ENCODE measurements at places on chromosomes 5 and 9.
A peak's percentile ranks its signal among the peaks of the same experiment; 100 is the strongest.

DNA sequence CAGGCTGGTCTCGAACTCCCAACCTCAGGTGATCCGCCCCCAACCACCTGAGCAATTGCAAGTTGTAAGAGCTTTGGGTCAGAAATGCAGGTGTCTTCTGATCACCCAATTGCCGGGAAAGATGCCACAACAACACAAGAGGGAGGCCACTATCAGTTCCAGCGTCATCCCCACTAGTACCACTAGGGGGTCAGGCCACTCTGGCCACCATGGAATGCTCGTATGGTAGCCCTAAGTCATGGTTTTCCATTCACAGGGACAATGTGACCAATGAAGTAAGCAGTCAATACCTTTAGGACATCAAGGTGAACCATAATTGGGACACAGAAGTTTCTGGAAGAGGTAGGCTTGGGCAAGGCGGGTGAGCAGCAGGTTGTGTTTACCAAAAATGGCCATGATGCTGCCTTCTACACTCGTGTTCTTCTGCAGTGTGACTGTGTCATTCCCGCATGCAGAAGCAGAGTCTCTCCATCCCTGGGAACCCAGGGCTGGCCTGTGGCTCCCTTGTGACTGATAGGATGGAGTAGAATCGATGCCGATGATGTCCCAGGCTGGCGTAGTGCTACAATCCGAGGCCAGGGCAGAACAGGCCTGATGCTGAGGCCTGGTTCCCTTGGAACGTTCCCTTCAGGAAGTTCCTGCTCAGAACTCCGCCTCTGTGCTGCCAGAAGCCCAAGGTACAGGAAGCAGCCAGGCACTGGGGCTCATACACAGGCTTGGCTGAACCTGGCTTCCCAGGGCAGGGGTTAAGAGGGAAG is 42.2 kb upstream of the ANKRD33B start:
- no peak for DNase-seq

DNA sequence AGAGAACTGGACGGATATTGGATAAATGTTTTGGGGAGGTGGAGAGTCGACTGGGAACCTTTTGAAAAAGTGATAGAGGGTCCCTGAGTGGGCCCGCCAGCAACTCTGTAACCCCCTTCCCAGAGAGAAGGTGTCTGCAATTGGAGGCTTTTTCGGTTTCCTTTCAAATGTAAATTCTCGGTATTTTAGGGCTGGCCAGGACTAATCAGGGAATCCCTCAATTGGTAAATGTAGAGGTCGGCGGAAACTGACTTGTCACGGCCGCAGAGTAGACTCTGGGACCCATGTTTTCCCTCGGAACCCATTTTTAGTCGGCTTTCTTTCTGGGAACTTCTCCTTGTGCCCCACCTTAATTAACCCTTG is 524 bp downstream of the CCNB1 start:
- DNase-seq = peak; percentile 6

- no peak for DNase-seq
Measured at GRCh38 chr9:61634192-61634591, 444.4 kb downstream of the SPATA31A7 start.

GRCh38 chr5:65801352-65801783 is 79.4 kb downstream of the NLN start:
- DNase-seq = no peak

DNA sequence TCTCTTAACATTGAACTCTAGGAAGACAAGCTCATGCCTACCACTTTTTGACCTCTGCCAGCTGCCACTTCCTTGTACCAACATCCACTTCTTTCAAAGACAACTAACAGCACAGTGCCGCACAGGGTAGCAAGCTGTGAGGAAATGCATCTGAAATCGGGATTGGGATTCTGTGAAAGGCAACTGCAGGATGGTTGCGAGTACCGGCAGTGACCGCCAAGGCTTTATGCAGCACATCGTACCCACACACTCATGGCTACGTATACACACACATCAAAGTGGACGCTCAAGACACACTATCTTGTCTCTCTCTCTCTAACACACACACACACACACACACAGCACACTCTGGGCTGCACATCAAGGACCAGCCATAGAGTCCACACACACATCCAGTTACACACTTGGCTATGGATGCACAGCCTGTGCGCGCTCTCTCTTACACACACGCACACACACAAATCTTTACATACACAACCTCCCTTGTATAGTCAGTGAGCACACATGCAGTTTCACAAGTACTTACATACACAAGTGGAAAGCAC is 964 bp downstream of the HTR4 start:
- no peak for DNase-seq

GRCh38 chr5:102754767-102755431 is at the start of gene PAM:
PAM (plus strand) TSS chr5:102755305; CDS start chr5:102866196, 110,891 bp downstream.
- peak; percentile 89 for DNase-seq

- no peak for DNase-seq
Measured at GRCh38 chr5:166354332-166354731, 1937.1 kb upstream of the WWC1 start.

DNA sequence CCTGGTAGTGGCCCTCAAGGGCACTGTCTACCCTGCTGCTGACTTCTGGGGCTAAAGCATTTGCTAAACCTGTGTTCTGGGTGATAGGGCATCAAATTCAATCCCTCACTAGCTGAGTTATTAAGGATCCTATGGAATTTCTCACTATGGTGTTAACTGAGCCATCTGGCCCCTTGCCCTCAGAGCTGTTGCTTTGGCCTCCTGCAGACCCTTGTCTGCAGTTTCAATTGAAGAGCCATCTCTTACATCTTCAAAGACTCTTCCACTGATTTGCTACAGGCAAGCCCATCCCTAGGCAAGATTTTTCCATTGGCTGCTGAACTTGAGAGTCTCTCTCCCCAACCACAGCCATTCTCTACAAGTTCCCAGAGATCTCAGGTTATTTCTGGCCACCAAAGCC is 418.2 kb downstream of the ZNF608 start:
- DNase-seq = no peak

- no peak for DNase-seq
Measured at GRCh38 chr5:162289489-162289888, 221.9 kb downstream of the GABRG2 start.

DNA sequence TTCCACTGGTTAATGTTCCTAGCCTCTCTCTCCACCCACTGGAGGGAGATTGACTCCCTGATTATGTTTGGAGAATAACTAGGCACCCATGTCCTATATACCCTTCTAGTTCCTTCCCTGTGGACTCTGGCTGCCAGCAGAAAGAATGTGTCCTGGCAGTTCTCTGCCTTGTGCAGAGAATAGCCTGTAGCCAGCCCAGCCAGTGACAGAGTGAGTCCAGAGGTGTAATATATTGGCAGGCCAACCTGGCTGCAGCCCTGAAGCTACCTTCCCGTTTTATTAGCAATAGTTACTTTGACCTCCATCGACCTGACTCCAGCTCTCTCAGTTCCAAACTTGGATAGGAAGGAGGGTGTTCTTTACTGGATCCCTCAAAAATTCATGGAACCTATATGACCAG is 8.1 kb downstream of the SETD9 start:
- no peak for DNase-seq

DNA sequence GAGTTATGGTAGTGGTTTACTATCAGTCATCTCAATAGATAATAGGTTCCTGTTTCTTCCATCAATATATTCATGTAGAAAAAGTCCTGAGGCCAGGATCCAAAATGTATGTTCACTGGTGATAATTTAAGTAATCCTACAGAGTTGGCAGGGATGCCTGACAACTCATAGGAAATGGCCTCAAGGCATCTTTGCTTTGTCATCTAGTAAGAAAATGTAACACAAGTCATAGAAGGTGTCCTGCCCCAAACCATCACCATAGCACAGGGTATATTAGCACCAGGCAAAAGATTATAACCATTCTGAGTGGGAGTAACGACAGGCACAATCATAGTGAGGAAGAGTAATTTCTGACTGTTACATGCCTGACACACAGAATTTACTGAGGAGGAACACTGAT is 257.0 kb downstream of the TMEM167A start:
- DNase-seq = no peak

DNA sequence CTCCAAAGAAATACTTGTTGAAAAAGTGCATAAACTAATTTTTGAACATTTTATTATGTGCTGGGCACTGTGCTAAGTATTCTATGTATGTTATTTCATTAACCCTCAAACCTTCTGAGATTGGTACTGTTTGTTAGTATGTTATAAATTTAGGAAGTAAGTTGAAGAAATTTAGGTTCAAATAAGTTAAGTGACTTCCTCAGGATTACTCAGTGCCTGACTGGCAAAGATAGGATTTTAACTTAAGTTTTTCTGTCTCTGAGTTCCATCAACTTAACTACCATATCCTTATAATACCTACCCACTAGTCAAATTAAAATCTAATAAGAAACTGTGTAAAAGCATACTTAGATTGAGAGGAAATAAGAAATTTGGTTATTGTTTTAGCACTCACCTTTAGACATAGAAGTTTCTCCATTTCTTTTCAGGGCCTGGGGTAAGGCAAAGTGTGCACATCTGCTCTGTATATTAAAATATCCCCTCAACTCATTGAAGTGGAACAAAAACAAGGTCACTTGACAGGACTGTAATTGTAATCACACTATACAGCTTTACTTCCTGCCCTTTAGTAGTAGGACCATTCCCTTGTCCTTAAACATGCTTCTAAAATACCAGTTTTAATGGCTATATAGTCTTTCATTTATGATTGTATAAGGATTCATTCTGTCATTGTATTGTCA is 15.2 kb downstream of the TGFBR1 start:
- DNase-seq = no peak

DNA sequence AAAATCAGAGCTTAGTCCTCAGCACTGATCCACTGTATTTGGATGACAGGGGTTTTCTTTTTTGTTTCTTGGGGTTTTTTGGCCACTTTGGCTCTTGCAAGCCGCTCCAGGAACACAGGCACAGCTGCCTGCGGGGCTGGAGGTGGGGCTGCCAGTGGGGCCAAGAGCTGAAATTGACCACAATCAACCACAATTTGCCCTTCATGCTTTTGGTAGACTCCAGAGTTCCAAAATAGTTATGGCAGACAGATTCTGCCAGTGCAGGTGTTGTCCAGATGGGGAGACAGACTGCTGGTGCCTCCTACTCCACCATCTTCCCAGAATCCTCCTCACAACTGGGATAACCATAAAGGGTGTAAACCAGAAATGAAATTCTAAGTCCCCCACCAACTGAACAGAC is 36.5 kb downstream of the PLEKHG4B start:
- no peak for DNase-seq

DNA sequence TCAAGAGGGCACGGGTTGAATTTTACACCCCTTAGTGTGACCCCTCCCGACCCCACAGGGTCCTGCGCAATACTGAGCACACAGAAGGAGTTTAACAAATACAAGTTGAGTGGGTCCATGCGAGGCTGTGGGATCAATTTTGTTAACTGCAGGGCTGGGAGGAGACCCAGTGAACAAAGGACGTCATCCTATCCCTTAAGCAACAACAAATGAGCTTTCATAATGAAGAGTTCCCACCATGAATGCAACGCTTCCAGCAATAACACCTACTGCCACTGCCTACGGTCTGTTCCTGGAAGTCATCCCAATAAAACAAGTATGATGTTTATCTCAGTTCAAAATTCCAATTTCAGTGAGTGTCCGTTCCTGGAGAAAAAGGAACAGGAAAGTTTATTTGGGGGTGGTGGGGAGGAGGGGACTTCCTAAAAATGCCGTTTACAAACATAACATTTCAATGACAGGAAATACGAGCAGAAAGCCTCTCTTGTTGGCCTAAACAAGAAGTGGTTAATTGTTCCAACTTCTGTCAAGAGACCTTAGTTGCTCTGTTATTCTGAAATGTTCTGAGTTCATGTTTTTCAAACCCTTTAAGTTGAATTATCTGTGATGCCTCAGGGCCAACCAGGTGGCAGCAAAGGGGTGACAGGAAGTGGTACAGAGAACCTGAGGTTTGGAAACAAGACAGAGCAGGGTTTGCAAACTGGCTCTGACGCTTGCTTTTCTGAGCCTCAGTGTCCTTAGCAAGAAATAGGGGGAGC is 65.8 kb upstream of the PLPP6 start:
- DNase-seq = no peak

GRCh38 chr9:105308461-105309341 is 64.2 kb downstream of the SLC44A1 start:
- DNase-seq = no peak

DNA sequence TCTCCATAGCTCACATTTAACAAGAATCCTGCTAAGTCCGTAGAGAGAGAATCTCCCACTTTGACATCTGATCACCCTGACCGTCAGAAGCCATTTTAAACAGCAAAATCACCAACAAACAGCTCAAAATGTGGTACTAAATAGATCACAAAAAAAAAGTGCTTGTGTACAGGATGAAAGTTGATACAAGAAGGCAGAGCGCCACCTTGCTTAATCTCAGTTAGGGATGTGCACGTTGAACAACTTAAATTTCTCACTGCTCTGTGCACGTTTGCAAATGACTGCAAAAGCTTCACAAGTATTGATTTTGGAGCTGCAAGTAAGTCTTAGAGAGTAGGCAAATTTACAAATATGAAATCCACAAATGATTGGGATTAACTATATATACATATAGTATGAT is 63.1 kb upstream of the NREP start:
- peak; percentile 16 for DNase-seq

GRCh38 chr5:171953860-171954701 is 52.4 kb downstream of the FBXW11 start:
- DNase-seq = peak; percentile 22

GRCh38 chr5:31049936-31050704 is 143.4 kb upstream of the CDH6 start:
- no peak for DNase-seq

DNA sequence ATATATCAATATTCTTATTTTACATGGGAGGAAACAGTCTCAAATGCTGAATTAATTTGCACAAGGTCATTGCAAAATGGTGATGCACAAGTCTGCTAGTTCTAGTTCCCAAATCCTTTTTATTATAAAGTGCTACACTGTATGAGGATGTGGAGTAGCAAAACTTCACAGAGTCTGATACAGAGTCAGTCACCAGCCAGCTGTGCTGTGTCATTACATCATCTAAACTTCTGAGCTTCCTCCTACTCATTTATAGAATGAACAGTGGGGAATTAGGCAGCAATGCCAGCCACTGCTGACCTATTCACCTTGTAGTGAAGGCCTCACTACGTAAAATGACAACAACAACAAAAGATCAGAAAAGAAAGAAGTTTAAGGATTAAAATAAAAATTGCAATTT is 357.8 kb downstream of the TMEM167A start:
- DNase-seq = no peak
